ENCODE measurements at places on chromosomes 2 and 18. TPM values are rescaled to one million over a fixed set of nuclear protein-coding genes. Genes with fewer than 3 reads are reported as not detected.
A peak's percentile ranks its signal among the peaks of the same experiment; 100 is the strongest.

DNA sequence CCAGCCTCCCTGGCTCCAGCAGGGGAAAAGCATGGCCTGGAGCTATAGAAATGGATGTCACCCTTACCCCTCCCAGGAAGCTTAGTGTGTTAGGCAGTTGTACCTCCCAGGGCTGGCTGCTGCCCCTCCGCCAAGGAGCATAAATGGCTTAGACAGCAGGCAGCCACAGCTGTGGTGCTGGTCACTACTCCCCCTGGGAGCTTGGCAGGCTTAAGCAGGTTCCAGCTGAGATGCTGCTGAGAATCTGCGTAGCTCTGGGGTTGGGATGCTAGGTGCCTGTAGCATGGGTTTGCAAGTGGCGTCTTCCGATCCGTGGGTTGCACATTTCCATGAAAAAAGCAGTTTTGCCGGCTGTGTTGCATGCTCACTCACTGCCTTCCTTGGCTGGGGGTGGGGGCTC is 369.7 kb downstream of the CTNNA2 start:
- DNase-seq, result no peak

DNA sequence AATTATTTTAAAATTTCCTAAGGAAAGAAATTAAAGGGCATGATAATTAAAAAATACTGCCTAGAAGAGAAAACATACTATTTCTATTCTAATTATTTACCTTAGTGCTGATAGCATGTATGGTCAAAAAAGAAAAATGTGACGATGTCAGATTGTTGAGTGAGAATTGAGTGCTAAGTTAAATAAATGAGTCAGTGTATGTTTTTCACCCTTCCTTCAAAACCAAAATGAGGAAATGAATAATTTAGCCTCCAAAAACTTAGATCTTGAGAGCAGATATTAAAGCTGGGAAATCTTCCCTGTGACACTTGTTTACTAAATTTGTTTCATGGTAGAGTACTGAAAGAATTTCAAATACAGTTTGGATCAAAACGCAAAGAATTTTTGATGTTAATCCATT is 58.6 kb upstream of the NYAP2 start:
- no peak for DNase-seq

The BIN1 gene
- 2.2 TPM for total RNA-seq

The CSRNP3 gene
- 0.32 TPM for total RNA-seq

- no peak for DNase-seq
These were observed 37.2 kb downstream of the POMC start for GRCh38 chr2:25131253-25131566.

GRCh38 chr2:129813404-129813803 is 166.1 kb upstream of the RAB6C start:
- DNase-seq, result peak; percentile 10

The TACR1 gene
- not detected for total RNA-seq

- DNase-seq, result no peak
These were observed 98.8 kb upstream of the NCKAP5 start for GRCh38 chr2:133667085-133667484.

The CDK5R2 gene
- total RNA-seq, result 0.24 TPM

- DNase-seq, result peak; percentile 14
These were observed 186.0 kb upstream of the TNP1 start for GRCh38 chr2:217045700-217046475.

The TDRD15 gene
- 0.16 TPM for total RNA-seq

The GPR45 gene
- total RNA-seq, result 0.98 TPM

- no peak for DNase-seq
These were observed 180.2 kb downstream of the ANAPC1 start for GRCh38 chr2:111703759-111704158.

The CNTNAP5 gene
- not detected for total RNA-seq

- DNase-seq, result no peak
These were observed 705.5 kb downstream of the SLC4A3 start for GRCh38 chr2:220332886-220333285.

The CFAP65 gene
- 0.16 TPM for total RNA-seq

All from SK-MEL-5 (cell line).